ENCODE measurements at places on chromosomes 3 and 15.

DNA sequence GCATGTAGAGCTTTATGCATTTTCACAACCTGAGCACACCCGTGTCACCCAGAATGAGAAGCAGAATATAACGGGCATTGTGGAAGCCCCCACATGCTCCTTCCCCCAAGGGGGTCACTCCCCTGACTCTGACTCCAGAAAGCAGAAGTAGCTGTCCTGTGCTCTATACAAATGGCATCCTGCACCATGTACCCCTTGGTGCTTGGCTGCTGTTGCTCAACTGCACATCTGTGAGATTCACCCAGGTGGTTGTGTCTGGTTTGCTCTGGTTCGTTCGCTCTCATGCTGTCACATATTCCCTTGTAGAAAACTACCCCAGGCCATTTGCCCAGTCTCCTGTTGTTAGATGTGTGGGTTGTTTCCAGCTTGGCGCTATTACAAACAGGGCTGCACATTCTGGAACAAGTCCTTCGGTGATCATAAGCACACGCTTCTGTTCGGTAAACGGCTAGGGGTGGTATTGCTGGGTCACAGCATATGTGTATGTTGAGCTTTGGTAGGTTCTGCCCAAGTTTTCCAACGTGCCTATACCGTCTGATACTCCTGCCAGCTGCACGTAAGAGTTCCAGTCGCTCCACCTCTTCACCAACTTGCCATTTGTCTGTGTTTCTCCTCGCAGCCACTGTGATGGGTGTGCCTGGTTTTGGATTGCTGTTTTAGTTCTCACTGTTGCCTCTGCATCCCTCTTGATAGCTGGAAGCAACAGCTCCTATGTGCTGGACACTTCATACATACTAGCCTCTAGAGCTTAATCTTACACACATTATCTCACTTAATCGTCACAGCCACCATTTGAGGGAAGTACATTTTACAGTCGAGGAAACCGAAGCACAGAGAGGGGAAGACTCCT lies 65.4 kb upstream of the SLC6A6 start:
- H3K4me1 ChIP-seq = peaks cover 10% of the 10 kb centered on the region
- H3K27me3 ChIP-seq = peaks cover 7% of the 10 kb centered on the region
- no peak for DNase-seq
- peak overlapping the region; percentile 74 for H3K27ac ChIP-seq
- no peaks in the 10 kb centered on the region for H3K36me3 ChIP-seq
- no peak overlapping the region for H3K4me3 ChIP-seq

DNA sequence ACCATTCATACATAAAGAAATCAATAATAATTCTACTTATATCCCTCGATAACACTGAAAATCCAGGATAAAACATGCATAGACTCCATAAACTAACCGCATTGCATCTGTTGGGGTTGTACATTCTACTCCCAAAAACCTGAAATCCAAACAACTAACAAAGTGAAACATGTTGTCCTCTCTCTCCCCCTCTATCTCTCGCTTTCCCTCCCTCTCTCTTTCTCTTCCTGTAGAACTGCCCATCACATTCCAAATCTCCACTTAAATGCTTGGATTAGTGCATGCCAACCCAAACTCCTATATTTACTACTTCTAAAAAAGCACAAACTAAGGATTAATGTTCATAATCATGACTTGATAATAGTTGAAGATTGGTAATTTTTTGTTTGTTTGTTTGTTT lies 80.2 kb downstream of the MECOM start:
- H3K4me1 ChIP-seq = peaks cover 19% of the 10 kb centered on the region
- H3K36me3 ChIP-seq = no peaks in the 10 kb centered on the region
- H3K27me3 ChIP-seq = no peaks in the 10 kb centered on the region
- DNase-seq = no peak

GRCh38 chr3:173090492-173090891 lies 50.5 kb downstream of the SPATA16 start:
- H3K4me1 ChIP-seq = no peaks in the 10 kb centered on the region
- DNase-seq = no peak
- H3K36me3 ChIP-seq = peaks cover 15% of the 10 kb centered on the region

DNA sequence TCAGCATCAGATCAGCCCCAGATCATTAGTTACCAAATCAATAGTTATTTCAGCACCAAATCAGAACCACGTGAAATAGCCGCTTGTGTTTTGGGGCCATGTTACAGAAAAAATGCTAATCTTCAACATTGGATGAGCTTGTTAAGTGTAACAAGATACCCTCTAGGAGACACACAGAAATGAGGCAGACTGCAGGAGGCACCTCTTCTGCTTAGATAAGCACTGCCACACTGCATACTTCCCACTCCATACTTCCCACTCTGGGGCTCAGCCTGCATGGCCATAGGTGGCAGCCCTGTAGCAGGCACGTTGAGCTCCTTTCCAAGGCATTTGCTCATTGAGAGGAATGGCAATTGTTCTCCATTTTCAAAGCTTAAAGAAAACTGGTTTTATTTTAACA lies 73.3 kb downstream of the CHCHD6 start:
- peaks cover 30% of the 10 kb centered on the region for H3K4me1 ChIP-seq
- H3K27ac ChIP-seq = no peak overlapping the region
- no peak for DNase-seq
- no peaks in the 10 kb centered on the region for H3K27me3 ChIP-seq

DNA sequence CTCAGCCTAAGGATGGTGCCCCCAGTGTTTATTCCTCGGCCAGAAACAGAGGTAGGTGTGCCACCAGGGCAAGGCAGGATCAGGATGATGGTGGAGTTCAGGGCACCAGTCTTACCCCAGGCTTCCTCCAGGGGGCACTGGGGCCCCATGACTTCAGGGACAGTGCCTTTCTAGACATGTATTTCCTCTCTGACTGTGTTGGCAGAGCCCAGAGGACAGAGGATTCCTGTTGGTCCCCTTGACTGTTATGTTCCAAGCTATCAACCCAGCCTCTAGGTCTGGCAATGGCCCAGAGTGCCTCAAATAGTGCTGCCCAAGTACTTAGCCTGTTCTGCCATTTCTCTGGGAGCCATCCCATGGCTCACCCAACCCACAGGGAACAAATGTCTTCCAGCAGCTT lies 2.8 kb downstream of the HEMK1 start:
- no peaks in the 10 kb centered on the region for H3K36me3 ChIP-seq
- H3K27me3 ChIP-seq = peaks cover under 1% of the 10 kb centered on the region
- no peak overlapping the region for H3K4me3 ChIP-seq
- no peak overlapping the region for H3K27ac ChIP-seq
- DNase-seq = peak; percentile 76

DNA sequence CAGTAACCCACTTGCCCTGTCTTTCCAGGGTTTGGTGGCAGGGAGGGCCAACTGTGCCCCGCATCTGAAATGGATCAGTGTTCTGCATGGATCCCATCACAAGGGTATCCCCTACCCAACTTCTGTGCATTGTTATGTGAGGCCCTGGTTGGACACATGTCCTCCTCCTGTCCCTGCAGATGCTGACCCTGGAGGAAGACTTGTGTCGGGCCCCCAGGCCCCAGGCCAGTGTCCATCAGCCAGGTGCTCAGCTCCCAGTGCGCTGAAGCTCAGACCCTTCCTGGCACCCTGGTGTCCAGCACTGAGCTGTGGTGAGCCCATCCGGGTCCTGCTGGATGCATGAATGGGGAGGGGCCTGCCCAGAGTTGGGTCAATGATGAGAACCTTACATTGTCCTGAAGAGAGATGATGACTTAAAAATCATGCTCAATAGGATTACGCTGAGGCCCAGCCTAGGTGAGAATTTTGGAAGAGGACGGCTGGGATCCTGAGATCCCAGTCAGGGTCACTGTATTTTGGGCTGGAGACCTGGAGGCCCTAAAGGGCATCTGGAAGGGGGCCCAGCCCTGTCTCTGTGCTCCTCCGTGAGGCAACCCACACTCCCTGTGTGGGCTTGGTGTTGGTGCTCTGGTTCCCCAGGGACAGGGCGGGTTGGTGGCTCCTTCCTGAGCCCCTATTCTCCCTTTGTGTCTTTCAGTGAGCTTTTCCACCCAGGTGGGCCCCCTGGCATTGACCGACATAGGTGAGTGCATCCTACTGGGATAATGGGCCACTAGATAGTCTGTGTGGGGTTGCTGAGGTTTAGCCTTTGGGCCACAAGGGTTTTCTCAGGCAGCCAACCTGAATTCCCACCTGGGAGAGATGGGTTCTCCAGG lies 199.1 kb downstream of the UBE3A start:
- H3K4me1 ChIP-seq = no peaks in the 10 kb centered on the region
- DNase-seq = no peak
- H3K36me3 ChIP-seq = peaks cover 35% of the 10 kb centered on the region

DNA sequence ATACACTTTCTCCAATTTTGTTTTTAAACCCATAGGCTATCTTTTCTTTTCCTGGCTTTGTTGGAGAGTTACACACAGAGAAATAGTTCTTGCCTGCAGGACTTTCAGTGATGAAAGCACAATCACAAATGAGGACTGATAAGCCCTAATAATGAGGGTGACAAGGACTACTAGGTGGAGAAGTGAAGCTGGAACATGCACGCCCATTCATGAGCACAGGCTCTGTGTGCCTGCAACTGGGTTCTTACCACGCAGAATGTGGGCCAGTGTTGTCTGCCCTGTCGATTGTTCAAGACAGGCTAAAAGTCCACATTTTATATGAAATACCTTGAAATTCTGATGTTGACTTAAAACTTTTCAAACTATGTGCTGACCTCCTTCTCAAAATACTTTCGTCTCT lies 162.3 kb upstream of the STRIT1 start:
- no peaks in the 10 kb centered on the region for H3K36me3 ChIP-seq
- DNase-seq = no peak
- no peaks in the 10 kb centered on the region for H3K27me3 ChIP-seq
- no peak overlapping the region for H3K27ac ChIP-seq
- H3K4me1 ChIP-seq = no peaks in the 10 kb centered on the region
- no peak overlapping the region for H3K4me3 ChIP-seq

DNA sequence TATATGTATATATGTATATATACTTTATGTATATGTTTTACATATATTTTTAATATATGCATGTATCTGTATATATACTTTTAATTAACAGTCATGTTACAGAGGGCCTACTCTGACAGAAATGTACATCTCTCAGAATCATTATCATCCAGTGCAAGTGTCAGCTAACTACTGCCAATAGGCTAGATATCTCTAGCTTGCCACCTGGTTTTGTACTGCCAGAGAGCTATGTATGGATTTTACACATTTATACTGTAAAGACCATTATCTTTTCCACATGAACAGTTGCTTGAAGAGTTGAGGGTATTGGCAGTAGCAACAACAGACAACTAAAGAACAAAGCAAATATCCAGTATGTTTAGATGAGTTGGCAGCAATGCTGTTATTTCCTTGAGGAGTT lies 99.7 kb upstream of the VGLL3 start:
- no peak overlapping the region for H3K27ac ChIP-seq
- DNase-seq = no peak
- no peaks in the 10 kb centered on the region for H3K27me3 ChIP-seq
- H3K4me1 ChIP-seq = peaks cover 2% of the 10 kb centered on the region
- H3K36me3 ChIP-seq = no peaks in the 10 kb centered on the region

GRCh38 chr3:65785065-65785645 lies 253.6 kb downstream of the MAGI1 start:
- no peak overlapping the region for H3K4me3 ChIP-seq
- no peaks in the 10 kb centered on the region for H3K36me3 ChIP-seq
- H3K4me1 ChIP-seq = peaks cover 19% of the 10 kb centered on the region
- DNase-seq = no peak

GRCh38 chr15:101433396-101433795 lies 56.1 kb downstream of the PCSK6 start:
- peaks cover 4% of the 10 kb centered on the region for H3K27me3 ChIP-seq
- peaks cover 6% of the 10 kb centered on the region for H3K4me1 ChIP-seq

GRCh38 chr15:70319466-70319865 lies 221.7 kb upstream of the TLE3 start:
- H3K36me3 ChIP-seq = no peaks in the 10 kb centered on the region
- peaks cover 27% of the 10 kb centered on the region for H3K4me1 ChIP-seq
- DNase-seq = no peak
- no peak overlapping the region for H3K4me3 ChIP-seq
- H3K27me3 ChIP-seq = no peaks in the 10 kb centered on the region

DNA sequence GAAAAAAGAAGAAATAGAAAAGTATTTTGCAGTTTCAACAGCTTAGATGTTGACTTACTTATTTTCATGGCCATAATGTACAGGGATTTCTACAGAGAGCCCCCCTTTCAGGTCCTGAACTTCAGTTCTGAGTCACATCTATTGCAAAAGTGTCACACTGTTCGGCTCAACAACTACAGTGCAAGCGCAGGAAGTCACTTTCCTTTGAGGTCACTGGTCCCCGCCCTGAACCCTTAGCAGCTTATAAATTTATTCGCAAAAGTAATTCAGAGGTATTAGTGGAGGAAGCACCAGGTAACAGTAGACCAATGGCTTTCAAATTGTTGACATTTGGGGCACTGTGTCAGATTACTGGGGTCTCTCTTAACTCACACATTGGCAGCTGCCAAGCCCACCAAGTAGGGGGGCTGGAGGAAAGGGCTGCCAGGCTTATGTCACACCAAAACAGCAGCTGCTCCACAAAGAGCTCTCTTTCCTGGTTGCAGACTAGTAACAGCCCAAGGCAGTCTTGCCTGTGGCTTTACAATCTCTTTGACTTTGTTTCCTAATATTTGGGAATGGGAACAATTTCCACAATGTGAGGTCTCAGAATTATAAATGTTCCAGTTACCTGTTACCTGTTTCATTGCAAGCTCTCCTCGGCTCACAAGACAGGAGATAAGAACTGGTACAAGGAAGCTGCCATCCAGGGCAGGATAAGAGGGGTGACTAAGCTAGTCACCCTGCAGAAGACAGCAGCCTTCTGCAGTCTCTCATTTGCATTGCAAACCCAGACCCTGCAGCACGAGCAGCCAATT lies 130.2 kb upstream of the STRIT1 start:
- DNase-seq = no peak
- peaks cover 25% of the 10 kb centered on the region for H3K36me3 ChIP-seq
- H3K4me1 ChIP-seq = peaks cover 41% of the 10 kb centered on the region
- no peak overlapping the region for H3K27ac ChIP-seq
- H3K4me3 ChIP-seq = no peak overlapping the region

GRCh38 chr3:182909318-182910040 lies 70.9 kb downstream of the DCUN1D1 start:
- no peak overlapping the region for H3K27ac ChIP-seq
- H3K27me3 ChIP-seq = no peaks in the 10 kb centered on the region
- H3K4me1 ChIP-seq = no peaks in the 10 kb centered on the region
- DNase-seq = no peak

- H3K4me3 ChIP-seq = no peak overlapping the region
- H3K27ac ChIP-seq = no peak overlapping the region
- no peaks in the 10 kb centered on the region for H3K36me3 ChIP-seq
- no peak for DNase-seq
These were observed 194.2 kb downstream of the ATP10A start for GRCh38 chr15:25668901-25669300.

DNA sequence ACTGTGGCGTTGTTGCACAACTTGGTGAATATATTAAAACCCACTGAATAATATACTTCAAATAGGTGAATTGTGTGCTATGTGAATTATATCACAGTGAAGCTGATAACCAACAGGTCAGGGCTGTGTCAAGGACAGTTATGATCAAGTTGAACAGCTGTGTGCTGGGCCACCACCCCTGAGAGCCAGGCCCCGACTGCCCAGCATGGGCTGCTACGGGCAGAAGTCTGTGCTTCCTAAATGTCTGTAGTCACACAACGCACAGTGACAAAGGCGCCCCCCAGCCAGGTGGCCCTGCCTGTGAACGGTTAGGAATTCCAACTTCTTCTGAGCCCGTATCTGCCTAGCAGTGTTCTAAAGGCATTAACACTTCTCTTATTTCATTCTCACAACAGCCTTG lies 32.8 kb downstream of the TKT start:
- DNase-seq = no peak
- H3K4me3 ChIP-seq = no peak overlapping the region
- H3K36me3 ChIP-seq = peaks cover 45% of the 10 kb centered on the region
- H3K4me1 ChIP-seq = peaks cover 5% of the 10 kb centered on the region
- no peaks in the 10 kb centered on the region for H3K27me3 ChIP-seq

Measured in WTC11 (cell line).